ENCODE measurements at places on chromosomes 5 and 9. TPM values are rescaled to one million over a fixed set of nuclear protein-coding genes. Genes with fewer than 3 reads are reported as not detected.

DNA sequence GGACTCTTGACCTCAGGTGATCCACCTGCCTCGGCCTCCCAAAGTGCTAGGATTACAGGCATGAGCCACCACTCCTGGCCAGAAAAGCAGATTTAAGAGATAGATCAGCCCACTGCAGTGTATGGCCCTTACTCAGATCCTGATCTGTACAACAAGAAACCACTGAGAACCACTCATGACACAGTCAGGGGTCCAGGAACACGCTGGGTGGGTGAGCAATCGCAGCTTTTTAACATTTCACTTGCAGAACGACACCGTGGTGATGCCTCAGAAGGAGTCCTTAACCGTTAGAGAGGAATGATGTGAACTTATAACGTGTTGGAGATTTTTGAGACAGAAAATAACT, 45.3 kb upstream of the NSMF start:
- no peak for DNase-seq

FAM221B gene
- 0.35 TPM for polyA plus RNA-seq

DNA sequence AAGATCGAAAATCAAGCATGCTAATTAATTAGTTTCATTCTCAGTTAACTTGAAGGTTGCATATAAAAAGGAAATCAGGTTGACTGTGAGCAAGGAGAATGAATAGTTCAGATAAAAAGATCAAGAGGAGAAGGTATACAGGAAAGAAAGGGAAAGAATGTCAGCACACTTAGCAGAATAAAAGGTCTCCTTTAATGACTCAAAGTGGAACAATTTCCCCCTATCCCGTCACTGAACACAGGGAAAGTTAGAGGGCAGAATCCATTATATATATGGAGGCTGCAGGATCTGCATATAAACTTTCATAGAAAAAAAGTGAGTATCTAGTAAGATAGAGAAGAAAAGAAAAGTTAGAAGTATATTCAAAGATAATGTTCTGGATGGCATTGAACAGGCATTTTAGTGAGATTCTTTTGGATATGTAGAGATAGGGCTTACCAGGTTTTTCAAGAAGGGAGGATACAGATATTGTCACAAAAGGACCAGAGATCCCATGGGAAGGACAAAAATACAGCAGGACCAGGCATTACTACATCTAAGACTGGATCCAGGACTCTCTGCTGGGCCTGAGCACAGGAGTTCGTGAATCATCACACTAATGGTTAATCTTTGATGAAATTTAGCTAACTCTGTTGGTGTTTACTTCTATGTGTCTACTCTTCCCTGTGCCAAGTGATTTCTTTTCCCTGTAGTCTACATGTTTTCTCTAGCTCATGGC, 988.2 kb upstream of the ARRDC3 start:
- DNase-seq: no peak

DNA sequence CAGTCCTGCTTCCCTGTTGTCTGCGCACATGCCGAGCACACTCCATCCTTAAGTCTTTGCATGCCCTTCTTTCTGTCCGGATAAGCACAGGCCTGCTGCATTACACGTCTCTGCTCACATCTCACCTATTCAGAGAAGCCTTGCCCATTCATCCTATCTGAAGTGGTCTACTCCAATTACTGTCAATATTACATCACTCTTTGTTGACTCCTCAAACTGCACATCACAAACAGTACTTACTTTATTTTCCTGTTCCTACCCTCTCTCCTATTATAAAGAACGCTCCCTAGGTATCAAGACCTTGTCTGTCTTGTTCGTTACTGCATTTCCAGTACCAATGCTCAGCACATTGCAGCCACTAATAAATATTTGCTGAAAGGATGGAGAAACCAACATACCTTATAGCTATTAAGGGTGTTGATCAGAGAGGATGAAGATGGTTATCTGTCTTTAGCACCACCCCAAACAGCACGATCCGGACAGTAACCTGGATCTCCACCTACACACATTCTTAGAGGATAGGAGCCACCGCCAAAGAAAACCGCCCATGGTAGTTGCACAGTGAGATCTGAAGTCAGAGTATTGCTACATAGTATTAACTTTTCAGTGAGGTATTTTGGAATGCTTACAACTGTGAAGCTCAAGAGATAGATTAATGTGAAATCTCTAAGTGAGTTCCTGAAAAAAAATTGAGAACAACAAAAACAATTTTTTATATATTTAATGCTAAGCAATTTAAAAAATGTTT, 1.6 kb upstream of the PRRC1 start:
- no peak for DNase-seq

ENTPD2 gene
- 11.0 TPM for polyA plus RNA-seq

DNA sequence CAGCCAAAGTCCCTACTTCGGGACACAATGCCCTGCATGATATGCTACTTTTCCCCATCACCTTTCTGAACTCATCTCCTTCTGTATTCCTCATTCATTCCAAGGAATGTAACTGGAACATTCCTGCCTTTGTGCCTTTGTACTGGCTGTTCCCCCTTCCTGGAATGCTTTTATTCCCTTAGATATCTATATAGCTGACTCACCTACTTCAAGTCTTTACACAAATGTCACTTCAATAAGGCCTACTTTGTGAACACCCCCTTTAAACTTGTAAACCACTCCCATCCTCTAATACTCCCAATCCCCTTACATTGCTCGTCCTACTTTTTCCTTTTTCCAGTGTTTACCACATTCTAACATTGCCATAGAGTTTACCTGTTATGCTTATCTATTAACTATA, 2.4 kb downstream of the NOL6 start:
- no peak for DNase-seq
